ENCODE measurements at places on chromosomes 7 and 10.

- DNase-seq: no peak
Observed at GRCh38 chr10:12502526-12503274, 153.4 kb downstream of the CAMK1D start.

DNA sequence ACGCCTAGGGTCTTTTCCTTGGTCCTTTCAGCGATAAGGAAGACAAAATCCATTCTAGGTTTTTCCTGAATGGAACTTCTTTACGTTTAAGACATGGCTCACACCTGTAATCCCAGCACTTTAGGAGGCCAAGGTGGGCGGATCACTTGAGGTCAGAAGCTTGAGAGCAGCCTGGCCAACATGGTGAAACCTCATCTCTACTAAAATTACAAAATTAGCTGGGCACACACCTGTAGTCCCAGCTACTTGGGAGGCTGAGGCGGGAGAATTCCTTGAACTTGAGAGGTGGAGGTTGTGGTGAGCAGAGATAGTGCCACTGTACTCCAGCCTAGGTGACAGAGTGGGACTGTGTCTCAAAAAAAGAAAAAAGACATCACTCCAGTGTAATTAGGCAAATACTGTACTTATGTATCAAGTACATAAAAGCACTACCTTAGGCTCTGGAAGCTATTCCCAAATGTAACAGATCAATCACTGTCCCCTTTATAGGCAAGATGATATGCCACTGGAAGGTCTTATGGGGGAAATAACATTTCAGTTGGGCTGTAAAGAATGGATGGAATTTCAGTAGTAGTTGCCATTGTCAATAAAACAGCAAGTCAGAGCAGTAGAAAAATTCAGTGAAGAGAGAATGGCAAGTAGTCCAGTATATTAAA lies 5.7 kb downstream of the STK17A start:
- no peak for DNase-seq

DNA sequence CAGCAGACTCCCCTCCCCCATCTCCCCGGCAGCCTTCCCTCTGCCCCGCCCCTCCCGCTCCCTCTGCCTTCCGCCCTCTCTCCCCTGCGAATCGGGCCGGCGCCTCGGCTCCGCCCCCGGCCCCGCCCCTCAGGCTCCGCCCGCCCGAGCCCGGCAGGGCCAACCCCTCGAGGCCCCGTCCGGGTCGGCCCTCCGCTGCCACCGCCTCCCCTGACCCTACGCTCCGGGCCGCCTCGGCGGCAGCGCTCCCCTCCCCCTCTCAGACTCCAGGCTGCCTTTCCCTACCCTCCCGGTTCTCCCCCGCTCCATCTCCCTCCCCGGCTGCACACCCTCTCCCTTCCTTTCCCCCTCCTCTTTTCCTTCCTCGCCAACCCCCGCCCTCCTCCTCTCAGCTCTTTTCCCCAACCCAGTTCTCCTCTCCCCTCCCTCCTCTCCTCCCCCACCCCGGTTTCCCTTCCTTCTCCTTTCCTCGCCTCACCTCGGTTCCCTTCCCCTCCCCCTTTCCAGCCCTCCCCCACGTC lies 1.6 kb downstream of the ZNF467 start:
- DNase-seq: peak; percentile 81

DNA sequence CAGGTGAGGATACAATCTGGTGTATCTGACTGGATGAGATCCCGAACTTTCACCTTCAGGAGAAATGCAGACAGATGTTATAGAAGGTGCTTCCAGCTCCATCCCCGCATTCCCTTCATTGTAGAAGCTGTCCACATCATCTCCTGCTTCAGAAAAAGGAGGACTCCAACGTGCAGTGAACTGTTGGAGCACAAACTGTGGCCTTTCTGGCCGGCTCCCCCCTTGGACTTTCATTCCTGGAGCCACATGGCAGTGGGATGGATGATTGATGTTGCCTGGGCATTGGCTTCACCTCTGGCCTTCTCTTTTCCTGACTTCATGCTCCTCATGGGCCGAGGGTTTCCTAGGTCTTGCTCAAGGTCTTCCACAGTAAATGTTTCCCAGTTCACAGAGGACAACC lies 29.6 kb upstream of the ZNF273 start:
- DNase-seq: no peak

DNA sequence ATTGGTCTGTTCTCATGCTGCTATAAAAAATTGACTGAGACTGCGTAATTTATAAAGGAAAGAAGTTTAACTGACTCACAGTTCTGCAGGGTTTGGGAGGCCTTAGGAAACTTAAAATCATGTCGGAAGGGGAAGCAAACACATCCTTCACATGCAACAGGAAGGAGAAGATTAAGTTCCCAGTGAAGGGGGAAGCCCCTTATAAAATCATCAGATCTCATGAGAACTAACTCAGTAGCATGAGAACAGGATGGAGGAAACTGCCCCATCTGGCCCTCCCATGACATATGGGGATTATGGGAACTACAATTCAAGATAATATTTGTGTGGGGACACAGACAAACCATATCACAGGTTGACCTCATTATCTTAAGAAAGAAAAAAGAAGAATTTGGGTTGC lies 134.5 kb downstream of the PPP1R3A start:
- DNase-seq: no peak

- no peak for DNase-seq
Observed at GRCh38 chr10:29102636-29103035, 186.2 kb upstream of the LYZL1 start.

DNA sequence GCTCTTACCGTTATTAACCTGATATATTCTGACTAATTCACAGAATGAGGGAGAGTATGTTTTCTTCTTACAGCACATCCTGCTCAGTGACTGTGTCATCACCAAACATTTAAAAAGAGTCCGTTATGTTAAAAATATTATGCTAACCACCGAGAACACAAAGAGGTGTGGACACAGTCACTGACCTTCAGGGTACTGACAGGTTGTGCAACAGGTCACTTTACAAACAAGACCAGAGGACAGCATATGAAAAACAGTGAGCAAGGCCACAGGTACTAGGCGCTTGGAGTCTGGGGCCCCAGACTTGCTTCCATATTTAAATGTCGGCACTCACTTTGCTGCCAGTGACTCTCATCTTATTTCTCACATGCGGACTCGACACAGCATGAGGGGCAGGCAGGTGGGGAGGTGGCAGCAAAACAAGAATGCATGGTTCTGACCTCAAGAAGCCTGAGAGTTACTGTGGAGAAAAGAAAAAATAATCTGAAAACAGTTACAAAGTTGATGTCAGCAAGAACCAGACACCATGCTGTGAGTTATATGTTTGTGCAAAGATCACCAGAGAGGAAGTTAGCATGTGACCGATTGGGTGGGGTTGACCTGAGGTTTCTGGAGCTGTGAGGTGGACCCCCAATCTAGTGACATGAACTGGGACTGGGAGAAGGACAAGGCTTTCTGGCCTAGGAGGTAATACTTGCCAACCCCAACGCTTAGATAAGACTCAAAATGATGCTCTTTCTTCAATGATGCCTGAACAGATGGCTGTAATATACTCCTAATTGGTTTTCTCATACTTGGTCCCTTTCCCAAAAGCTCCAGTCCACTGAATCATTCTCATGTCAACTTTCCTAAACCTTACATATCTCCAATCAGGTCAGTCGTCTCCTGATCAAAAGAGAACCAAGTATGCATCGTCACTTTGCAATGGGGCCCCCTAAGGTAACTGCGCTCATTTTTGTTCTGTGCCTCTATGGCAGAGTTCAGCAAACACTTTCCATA lies 102.4 kb downstream of the HIPK2 start:
- DNase-seq: no peak

GRCh38 chr10:43842496-43842895 lies 193.8 kb upstream of the ZNF32 start:
- DNase-seq: no peak

GRCh38 chr10:28010821-28011220 lies 11.9 kb upstream of the ODAD2 start:
- DNase-seq: no peak

- no peak for DNase-seq
Observed at GRCh38 chr10:35565602-35566081, 39.5 kb upstream of the GJD4 start.

- DNase-seq: no peak
Observed at GRCh38 chr10:101029520-101030295, 1.2 kb downstream of the PDZD7 start.

DNA sequence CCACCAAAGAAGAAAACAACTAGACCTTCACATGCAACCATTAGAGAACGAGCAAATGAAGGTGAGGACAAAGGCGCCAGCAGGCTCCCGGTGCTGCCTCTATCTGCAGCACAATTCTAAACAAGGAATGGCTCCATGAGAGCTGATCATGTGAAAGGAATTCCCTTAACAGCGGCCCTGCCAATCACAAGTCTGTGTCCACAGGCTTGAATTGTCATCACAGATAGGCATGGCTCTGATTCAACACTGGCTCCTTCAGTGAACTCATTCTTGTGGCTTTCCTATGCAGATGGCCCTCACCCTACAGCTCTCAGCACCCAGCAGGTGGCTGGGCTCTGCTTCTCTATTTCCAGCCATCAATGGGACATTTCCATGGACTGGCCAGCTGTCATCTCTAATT lies 36.2 kb downstream of the LAMB1 start:
- DNase-seq: no peak

DNA sequence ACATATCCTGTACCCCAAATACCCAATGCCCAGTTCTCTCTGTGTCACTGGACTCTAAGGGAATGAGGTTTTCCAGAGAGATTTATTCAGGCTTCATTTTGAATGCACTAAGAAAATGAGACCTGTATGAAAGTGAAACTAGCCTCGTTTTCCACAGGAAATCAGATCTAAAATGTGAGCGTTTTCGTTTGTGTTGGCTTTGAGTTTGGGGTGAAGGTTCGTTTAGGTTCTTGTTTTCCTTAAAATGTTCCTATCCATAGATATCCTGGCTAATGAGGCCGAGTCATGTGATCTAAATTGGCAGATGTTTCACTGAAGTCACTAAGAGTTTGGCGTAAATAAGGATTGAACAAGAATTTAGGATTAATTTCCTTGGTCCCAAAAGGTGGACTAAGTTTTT lies 90.9 kb upstream of the BMPER start:
- no peak for DNase-seq

DNA sequence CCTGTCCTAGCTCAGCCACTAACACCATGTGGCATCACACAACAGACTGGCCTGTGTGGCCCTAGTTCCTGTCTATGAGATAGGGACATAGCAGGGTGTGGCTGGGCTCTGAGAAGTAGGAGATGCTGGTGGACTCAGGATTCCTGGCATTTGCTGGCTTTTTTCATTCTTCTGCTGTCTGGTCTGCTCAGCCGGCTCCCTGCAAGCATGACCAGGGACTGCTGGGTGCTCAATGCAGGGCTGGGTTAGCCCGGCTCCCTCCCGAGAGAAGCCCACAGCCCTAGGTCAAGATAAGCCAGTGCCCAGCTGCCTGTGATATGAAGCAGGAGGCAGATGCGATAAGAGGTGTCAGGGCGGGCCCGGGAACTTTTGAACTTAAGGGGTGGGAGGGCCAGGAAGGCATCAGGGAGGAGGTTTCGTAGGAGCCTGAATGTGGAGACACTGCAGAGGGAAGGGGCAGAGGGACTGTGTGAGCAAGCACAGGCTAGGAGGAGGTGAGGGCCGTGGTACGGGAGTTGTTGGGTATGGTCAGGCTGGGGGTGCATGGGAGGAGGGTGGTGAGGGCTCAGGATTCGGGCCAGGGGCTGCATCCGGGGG lies 3.5 kb downstream of the AQP1 start:
- no peak for DNase-seq

GRCh38 chr10:33557313-33557712 lies 222.8 kb upstream of the NRP1 start:
- DNase-seq: no peak

DNA sequence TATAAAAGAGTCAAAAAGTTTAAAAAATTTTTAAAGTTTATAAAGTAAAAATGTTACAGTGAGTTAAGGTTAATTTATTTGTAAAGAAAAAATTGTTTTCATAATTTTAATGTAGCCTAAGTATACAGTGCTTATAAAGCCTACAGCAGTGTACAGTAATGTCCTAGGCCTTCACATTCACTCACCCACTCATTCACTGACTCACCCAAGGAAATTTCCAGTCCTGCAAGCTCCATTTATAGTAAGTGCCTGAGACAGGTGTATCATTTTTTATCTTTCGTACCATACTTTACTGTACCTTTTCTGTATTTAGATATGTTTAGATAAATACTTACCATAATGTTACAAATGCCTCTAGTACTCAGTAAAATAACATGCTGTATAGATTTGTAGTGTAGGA lies 269.7 kb upstream of the PHF14 start:
- no peak for DNase-seq

DNA sequence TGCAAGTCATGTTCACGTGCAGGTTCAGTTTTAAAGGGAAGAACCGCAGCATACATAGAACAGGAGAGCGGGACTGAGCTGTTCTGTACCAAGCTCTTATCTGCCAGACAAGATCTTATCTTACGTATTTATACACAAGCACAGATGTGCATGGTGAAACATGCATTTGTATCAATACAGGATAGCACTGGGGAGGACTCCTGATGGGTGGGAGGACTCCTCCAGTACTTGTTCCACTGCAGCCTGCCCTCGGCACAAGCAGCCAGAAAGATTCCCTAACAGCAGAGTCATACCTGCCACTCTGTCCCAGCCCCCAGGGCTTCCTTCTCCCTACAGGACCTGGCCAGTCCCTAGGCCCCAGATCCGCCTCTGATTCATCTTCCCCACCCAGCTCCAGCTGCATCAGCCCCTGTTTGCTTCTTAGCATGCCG lies 13.2 kb upstream of the PRKCQ start:
- no peak for DNase-seq

GRCh38 chr7:155226261-155227003 lies 71.2 kb upstream of the INSIG1 start:
- no peak for DNase-seq

- no peak for DNase-seq
Observed at GRCh38 chr7:1523844-1524243, 6.7 kb upstream of the MAFK start.

DNA sequence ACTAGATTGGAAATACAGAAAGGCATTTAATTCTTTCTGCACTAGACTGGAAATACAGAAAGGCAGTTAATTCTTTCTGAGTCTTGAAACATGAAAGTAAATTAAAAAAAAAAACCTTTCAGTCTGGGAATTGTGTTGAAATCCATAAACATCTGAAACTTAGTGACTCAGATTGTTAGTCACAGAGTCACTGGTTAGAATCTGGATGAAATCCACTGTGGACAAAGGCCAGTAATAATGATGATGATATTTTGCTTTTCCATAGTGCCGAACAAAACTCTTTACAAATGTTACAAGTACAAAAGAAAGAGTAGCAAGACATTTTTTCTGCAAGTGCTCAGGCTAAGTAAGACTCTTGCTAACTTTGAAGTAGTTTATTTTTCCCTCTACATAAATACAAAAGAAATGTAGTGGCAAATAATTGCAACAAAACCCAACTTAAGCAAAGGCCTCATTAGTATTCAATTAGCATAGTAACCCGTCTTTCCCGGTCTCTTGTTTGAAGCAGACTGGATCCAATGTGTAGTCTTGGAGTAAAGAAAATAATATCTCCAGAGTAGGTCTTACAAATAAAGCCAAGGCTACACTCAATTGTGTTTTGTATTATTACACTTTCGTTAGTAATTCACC lies 5.8 kb upstream of the PRTFDC1 start:
- peak; percentile 76 for DNase-seq
